ENCODE measurements at places on chromosomes 4 and X.

GRCh38 chrX:11579636-11580600 lies 85.8 kb downstream of the ARHGAP6 start:
- ATAC-seq: no peak

GRCh38 chr4:54545663-54546424 lies 111.9 kb upstream of the KIT start:
- ATAC-seq: no peak

- ATAC-seq: no peak
Measured at GRCh38 chr4:41104155-41104554, 110.2 kb downstream of the APBB2 start.

GRCh38 chrX:129634541-129634940 lies 20.2 kb downstream of the APLN start:
- ATAC-seq: no peak

DNA sequence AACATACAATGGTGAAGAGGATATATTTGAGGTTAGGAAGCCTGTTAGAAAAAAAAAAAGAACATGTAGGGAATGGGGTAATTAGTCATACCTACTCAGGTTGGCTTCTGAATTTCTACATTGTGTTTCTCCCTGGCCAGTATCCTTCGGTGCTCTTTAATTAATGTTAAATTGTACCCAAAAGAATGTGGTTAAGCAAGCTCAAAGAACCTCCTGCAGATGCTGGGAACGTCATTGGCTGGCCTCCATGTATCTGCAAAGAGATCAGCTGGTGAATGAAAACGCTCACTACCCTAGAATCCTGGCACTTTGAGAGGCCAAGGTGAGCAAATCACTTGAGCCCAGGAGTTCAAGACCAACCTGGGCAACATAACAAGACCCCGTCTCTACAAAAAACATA lies 942.3 kb upstream of the PRKX start:
- ATAC-seq: no peak

DNA sequence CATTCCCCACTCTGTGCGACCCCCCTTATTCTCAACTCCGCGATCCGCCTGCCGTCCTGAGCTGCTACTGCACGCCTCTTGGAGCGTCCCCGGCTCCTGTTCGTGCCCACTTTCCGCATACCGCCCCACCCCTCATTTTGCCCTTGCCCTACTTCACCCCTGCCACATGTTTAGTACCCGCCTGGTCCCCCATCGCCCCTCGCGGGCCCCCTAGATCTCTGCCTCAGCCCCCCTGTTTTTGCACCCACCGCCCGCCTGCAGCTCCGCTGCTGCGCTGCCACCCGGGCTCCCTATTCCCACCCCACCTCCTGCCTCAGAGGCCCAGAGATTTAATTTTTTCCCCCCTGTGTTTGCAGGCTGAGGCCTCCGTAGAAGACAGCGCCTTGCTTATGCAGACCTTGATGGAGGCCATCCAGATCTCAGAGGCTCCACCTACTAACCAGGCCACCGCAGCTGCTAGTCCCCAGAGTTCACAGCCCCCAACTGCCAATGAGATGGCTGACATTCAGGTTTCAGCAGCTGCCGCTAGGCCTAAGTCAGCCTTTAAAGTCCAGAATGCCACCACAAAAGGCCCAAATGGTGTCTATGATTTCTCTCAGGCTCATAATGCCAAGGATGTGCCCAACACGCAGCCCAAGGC lies 1.4 kb downstream of the MAGED1 start:
- ATAC-seq: no peak

DNA sequence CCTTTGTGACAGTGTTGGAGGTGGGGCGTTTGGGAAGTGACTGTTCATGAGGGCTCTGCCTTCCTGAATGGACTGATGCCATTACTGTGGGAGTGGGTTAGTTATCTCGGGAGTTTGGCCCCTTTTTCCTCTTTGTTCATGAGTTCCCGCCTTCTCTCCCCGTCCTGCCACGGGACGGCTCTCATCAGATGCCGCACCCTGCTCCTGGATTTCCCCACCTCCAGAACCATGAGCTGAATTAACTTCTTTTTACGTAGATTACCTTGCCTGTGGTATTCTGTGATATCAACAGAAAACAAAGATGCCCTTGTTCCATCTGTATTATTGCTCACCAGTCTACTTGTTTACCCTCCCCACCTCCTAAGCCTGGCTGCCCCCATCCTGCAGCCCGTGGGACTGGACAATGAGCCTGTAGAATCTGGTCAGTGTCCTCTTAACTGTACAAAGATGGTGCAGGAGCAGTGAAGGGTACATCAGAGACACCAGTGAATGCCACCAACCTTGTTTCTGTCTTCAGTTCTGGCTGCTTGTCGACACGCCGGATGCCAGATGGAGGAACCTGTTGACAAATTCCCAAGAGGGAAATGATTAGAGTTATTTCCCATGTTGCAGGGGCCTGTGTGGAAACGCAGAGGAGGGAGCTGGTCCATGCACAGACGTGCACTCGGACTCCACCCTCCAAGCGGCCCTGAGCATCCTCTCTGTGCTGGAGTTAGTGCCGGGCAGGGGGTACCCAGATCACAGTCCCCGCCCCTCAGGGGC lies 104.7 kb downstream of the ABLIM2 start:
- ATAC-seq: no peak

- no peak for ATAC-seq
Measured at GRCh38 chr4:154317201-154317999, 174.2 kb downstream of the DCHS2 start.

DNA sequence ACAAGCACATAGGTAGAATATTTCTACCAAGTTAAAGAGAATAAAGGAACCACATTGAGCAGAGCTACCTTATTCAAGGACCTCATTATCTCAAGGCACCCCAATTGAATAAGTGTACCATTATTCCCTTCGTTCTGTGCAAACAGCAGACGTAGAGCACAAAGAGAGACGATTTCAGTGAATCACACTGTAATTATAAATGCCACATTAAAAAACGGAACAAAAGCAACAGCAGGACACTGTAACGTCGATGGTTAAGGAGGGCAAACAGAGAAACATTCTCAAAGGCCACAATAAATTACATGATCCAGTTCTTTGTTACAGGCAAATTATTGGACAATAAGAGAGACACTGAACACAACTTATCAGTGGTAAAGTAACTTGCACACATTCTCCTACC lies 644.1 kb upstream of the TENM3 start:
- ATAC-seq: no peak

DNA sequence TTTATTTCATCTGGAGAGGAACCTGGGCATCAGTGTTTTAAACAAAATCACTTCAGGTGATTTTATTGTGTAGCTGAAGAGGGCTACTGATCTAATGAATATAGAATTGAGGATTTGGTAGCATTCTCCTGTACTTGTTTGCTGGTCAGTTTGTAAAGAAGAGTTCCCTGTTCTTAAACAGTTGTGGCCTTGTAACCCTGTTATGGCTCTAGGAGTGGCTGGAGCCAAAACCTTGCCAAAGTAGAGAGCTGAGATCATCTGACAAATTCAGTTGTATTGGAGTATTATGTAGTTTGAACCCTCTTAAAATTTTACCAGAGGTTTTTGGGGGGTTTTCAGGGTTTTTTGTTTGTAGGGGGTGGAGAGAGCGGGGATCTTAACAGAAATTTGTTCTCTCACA lies 36.5 kb downstream of the USP9X start:
- no peak for ATAC-seq

- ATAC-seq: no peak
Measured at GRCh38 chr4:172055046-172055445, 241.8 kb downstream of the GALNTL6 start.

- no peak for ATAC-seq
Measured at GRCh38 chrX:151703487-151703886, 8.2 kb downstream of the PRRG3 start.

DNA sequence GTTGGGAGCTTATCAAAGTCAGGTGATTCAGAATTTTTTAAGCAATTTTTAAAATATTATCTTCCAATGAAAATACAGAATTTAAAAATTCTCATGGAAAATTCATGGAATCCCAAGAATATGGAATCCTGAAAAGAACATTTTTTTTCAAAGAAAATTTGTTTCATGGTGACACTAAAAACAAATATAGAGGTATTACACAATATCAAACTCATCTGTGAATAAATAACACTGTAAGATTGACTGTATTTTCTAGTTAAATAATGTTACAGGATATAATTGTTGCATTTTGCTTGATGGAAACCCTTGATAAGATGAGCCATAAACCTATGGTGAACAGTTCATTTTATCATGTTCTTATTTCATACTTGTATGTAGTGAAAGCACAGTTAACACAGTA lies 11.4 kb downstream of the PRIMPOL start:
- ATAC-seq: no peak

- ATAC-seq: no peak
Measured at GRCh38 chrX:48573690-48574269, 504 bp upstream of the RBM3 start.

GRCh38 chrX:112056886-112057285 lies 25.7 kb downstream of the TRPC5 start:
- no peak for ATAC-seq

GRCh38 chr4:90030953-90031352 lies 96.2 kb upstream of the CCSER1 start:
- ATAC-seq: peak; percentile 61

- no peak for ATAC-seq
Measured at GRCh38 chr4:154999950-155000578, 208.4 kb upstream of the NPY2R start.

DNA sequence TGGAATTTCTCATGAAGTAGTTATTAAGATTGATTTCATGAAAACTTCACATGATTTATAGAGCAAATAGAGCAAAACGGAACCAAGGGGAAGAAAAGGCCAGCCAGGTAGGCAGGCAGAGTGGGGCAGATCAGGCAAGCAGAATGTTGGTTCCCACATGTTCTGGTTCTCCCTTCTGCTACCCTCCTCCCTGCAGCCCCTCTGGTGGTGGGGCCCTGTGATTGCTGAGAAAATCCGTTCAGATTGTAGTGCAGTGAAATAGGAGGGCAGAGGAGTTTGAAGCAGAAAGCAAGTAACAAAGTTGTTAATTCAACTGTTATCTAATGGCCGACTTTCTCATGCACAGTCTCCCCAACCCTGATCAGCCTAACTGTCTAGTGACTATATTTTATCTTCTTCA lies 185.3 kb downstream of the MID1IP1 start:
- no peak for ATAC-seq

DNA sequence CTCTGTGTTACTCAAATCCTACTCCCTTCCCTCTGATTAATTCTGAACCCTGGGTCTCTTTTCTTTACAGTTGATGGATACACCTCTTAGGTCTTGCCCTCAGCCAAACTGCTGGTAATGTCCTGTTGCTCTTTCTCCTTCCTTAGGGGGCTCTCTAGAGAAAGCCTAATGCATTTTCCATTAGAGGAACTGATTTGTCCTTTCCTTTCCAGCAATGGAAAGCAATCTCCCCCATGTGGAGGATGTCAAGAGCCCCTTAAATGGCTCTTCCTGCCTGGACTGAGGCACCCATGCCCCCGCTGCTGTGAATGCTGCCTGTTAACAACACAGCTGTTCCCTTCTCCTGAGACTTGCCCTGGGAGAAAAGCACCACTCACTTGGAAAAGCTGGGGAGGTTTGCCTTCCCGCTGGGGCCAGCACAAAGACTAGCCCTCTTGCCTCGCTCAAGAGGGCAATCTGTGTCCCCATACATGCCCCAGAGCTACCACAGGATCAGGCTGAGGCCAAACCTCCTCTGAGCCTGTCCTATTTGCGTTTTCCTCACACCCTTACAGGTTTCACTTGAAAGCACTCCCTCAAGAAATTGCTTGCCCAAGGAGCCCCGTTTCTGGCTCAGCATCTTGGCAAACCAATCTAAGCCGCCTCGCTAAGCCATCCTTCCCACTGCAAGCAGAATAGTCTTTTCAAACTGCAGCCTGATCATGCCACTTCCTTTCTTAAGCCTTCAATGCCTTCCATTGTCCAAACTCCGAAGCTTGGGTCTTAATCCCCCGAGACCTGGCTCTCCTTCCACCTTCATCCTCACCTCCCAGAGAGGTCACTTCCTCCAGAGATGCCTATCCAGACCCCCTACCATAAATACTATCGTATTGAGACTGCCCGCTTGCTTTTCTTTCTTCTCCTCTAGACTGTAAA lies 23.2 kb upstream of the SMIM20 start:
- no peak for ATAC-seq

DNA sequence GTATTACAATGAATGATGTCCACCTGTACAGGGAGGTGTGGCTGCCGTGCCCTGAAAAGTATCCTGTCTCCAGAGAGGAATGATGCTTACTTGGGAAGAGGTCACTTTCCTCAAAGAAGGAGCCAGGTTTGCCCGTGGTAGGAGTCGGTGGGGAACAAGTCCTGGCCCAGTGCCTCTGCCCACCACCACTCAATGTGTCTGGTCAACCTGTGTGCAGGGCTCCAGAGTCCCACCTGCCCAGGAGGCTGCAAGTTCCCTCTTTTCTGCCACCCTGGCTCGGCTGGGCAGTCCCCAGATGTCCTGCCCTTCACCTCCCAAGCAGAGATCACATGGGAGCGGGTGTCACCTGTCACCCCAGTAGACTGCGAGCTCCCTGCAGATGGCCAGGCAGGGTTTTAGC lies 75.4 kb upstream of the C4orf50 start:
- no peak for ATAC-seq

DNA sequence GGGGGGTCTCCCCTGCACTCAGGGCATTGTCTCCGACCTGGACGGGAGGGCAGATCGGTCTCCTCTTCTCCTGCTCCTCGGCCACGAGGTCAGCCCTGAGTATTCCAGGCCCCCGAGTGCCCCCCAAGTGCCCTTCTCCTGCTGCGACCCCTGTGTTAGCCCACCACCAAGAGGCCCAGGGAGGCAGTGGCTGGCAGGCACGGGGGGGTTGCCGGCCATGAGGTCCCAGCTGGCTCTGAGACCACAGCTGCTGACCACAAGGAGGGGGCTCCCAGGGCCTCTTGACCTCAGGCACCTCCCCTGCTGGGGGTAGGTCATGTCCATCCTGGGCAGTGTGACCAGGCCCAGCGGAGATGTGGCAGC lies 186.1 kb upstream of the PSAPL1 start:
- ATAC-seq: no peak

GRCh38 chrX:87900320-87900908 lies 382.8 kb downstream of the KLHL4 start:
- no peak for ATAC-seq

DNA sequence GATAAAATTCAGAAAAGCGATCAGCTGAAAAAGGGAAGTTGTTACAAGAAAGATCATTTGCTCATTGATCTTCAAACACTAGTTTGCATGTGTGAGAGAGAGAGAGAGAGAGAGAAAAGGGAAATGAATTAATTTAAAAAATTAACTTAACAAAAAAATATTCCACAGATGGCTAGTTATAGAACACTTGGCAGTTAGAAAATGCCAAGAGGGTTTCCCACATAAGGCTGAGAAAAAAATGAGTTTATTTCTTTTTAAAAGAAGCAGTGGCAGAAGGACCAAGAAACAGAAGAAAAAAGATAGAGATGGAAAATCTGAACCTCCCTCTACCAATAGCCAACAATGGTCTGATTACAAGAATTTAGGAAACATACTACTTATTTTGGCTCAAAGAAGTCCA lies 47.1 kb downstream of the FGF13 start:
- no peak for ATAC-seq
